Activated CD4-positive, CD25-positive, alpha-beta regulatory T cell (primary cell): ENCODE measurements at places on chromosomes 7 and 10.
A peak's percentile ranks its signal among the peaks of the same experiment; 100 is the strongest.

DNA sequence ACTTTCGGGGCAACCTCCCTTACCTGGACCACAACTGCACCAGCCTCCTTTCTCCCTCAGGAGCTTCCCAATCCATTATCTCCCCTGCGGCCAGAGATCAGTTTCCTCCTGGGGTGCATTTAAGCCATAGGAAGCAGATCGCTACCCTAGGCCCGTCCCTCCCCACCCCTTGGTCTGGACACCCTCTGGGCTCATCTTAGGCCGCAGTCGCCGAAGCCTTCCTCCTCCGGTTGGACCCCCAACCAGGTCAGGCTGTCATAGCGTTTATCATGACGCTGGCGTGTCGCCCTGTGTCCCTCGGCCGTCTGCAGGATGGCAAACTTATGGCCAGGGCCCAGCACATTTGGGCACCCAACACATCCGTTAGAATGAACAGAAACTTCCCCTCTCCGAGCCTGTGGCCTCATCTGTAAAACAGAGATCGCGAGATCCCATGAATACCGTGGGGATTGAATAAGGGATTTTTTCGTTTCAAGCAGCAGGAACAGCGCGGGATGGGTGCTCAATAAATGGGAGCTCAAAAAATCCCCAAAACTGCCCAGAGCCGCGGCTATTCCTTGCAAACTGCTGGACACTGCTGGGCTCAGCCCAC, 669 bp upstream of the AP5Z1 start:
- no peak for DNase-seq

DNA sequence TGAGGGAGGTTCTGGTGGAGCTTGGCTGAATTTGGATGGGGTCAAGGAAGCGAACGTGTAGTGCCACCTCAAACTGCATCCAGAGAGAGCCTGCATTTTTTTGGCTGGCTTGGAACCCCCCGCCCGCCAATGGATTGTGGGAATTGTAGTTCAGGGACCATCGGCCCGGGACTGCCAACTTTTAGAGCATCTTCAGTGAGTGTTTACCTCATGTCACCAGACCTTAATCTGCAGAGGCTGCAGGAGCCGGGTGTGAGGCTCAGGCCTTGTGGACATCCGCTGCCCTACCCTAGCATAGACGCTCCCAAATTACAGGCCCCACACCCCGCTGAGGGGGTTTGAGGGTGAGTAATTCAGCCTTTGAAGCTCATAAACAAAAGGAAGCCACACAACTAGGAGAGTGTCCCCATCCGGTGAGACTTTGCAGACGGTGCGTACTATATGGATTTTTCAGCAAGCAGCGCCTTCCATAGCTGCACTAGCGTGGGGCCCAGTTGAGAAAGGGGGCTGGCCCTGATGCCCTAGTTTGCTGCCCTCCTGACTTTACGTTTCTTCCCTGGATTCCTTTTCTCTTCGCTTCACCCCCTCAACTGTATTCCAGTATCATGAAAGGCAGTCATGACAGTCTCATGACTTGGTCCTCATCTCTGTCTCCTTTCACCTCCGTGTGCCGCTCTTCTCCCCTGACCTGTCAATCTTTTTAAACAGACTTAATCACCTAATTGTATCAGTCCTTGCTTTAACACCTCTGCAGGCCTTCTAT, 717 bp downstream of the CNPY4 start:
- peak; percentile 50 for DNase-seq

- DNase-seq = no peak
Observed at GRCh38 chr10:89494068-89494467, 41.3 kb downstream of the SLC16A12 start.

DNA sequence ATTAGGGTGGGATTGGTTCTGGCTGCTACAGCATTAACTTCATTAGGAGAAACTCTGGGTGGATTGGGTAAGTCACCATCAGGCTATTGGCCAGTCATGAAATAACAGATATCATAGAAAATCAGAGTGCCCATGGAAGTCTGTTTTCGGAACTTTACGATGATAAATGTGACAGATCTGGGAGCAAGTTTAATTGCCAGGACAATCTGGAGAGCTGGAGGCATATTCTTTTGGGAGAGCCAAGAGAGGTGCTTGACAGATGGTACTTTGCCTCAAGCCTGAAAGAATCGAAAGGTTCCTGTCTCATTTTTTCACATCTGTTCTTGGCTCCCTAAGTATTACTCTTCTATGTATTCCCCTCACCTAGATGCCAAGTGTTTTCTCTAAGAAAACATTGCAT, 369.9 kb downstream of the CNTNAP2 start:
- DNase-seq = no peak

DNA sequence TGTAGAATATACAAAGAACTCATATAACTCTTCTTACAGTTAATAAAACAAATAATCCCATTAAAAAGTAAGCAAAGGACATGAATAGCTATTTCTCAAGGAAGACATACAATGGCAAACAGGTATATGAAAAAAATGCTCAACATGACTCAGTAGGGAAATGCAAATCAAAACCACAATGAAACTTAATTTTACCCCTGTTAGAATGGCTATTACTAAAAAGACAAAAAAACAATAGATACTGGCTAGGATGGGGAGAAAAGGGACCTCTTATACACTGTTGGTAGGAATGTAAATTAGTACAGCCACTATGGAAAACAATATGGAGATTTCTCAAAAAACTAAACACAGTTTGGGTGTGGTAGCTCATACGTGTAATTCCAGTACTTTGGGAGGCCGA, 37.8 kb downstream of the HERPUD2 start:
- DNase-seq = no peak

DNA sequence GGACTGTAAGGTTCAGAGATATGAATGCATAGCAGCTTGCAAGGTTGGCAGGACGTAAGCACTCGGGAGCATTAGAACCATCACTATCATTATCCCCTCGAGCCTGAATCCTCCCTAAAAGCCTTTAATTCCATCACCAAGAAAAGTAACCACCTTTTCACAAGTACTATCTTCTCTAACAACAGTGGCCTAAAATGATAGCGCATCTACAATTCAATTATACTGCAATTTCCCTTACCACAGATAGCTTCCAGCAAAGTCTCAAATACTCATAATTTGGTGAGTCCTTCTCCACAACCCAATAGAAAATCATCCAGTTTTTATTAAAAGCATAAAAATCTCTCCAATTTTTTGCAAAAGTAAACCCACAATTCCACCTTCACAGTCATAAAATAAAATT, 42.0 kb downstream of the COL1A2 start:
- no peak for DNase-seq

DNA sequence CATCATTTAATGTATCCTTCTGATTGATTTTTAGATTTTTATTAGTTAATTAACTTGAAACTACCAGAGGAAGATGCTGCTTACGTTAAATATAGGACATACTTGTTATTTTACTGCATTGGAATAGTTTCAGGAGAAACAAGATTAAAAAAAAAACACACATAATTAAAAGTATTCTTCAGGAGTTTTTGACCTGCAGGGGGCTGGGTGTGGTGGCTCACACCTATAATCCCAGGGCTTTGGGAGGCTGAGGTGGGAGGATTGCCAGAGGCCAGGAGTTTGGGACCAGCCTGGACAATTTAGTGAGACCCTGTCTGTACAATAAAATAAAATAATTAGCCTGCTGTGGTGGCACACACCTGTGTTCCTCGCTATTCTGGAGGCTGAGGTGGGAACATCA, 10.7 kb downstream of the CBLL1 start:
- no peak for DNase-seq

DNA sequence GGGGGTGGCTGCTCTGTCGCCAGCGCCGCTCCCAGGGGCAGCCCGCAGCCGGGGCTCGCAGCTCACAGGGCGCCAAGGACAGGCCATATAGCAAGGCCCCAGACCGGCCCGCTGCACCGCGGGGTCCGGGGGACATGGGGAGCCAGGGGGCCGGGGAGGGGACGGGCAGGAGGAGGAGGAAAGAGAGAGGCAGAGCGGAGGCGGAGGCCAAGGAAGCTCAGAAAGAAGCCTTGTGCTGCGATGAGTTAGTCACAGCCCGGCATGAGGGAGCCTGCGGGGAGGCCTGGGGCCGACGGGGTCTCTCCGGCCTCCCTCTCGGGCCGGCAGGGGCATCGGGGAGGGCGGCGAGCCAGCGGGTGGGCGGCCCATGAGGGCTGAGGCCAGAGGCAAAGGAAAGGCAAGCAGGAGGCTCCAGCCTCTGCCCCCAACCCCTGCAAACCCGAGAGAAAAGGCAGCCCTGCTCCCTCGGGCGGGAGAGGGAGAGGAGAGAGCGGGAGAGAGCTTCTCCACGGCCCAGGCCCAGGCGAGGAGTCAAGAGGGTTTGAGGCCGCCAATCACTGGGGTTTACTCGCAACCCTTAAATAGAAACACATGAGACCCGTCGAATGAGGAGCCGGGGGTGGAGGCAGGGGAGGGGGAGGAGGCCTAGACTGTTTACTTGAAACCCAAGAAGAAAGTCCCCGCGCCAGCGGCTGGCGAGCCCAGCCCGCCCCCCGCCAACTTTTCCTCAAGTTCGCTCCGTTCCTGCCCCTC, 167.9 kb downstream of the NEURL1 start:
- no peak for DNase-seq

DNA sequence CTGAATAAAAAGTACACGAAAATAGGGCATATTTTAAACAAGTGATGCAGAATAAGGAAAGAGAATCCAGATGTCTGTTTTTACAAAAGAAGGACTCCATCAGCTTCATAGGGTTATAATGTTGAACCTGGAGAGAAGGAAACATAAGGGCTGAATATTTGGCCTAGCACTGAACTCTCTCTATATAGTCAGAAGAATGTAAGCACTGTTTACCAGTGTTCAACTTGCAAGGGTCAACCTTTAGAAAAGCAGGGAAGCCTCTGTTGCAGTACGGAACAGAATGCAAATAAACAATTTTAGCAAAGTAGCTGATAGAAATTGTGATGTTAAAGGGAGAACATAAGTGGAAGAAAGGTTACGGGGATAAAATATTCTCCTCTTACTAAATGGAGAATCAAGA, 16.2 kb downstream of the CDK6 start:
- DNase-seq = no peak

GRCh38 chr7:27148756-27149641, 1.4 kb upstream of the HOXA6 start:
- no peak for DNase-seq

DNA sequence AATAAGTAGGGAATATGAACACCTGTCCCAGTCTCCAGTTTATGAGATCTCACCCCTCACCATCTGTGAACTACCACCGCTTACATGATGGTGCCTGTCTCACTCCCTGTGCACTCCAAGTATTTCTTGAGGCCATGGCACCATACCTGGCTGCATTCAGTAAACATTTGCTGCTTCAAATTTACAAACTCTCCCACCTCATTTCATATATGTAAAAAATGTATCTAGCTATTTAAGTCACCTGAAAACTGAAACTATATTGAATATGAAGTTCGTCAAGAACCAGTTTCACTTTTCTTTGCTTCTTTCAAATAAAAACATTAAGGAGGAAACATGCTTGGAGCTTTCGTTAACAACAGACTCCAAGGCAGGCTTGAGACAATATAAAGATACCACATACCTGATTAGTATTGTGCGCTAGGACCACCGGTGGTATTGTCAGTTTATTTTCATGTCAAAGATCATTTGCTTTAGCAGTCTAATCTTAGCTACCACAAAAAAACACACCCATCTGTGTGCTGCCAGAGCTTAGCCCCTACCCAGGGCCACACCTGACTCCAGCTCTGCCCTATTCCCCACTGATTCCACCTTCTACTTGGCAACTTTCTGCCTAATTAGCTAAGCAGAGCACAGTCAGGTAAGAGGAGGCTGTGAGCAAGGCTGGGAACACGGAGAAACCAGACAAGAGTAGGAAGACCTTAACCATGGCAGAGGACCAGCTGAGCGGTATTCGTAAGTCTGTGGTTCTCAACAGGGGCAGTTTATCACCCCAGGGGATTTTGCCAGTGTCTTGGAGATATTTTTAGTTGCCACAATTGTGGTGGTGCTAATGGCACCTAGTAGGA, 92.0 kb downstream of the ZFAND4 start:
- no peak for DNase-seq

GRCh38 chr7:8260871-8261694, 884 bp downstream of the ICA1 start:
- DNase-seq = no peak

GRCh38 chr7:138891446-138891810, 89.8 kb downstream of the KIAA1549 start:
- DNase-seq = no peak

GRCh38 chr7:3682028-3682710, 381.1 kb downstream of the SDK1 start:
- no peak for DNase-seq

GRCh38 chr7:137882261-137882668, 35.5 kb upstream of the DGKI start:
- no peak for DNase-seq

DNA sequence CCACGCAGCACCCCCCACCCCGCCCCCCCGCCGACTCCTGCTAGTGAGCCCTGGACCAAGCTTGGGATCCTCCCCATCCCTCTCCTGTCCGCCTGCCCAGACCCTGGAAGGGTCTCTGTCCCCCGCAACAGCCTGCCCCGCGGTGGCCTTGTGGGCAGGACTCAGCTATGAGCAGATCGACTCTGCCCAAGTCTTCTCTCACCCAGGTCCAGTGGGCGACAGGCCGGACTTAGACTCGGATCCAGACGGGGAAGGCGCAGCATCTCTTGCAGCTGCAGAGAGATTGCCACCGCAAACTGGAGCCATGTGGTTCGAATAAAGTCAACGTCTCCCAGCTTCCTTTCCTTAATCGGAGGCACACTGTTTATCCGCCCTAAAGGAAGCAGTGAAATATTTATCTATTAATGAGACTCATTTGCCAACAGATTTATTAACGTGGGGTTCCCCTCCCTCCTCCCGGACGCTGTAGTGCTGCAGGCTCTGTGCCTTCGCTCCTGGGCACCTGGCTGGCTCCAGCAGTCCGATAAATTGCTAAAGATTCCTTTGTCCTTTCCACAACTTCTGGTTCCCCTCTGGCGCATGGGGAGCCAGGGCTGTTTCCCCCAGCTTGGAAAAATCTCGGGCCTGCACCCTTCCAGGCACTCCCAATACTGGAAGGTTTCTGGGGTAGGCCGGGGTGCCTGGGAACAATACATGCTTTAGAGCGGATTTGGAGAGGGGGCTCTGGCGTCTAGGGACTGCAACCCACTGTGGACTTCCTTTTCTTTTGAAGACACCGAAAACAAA, 634 bp upstream of the HOXA7 start:
- no peak for DNase-seq

DNA sequence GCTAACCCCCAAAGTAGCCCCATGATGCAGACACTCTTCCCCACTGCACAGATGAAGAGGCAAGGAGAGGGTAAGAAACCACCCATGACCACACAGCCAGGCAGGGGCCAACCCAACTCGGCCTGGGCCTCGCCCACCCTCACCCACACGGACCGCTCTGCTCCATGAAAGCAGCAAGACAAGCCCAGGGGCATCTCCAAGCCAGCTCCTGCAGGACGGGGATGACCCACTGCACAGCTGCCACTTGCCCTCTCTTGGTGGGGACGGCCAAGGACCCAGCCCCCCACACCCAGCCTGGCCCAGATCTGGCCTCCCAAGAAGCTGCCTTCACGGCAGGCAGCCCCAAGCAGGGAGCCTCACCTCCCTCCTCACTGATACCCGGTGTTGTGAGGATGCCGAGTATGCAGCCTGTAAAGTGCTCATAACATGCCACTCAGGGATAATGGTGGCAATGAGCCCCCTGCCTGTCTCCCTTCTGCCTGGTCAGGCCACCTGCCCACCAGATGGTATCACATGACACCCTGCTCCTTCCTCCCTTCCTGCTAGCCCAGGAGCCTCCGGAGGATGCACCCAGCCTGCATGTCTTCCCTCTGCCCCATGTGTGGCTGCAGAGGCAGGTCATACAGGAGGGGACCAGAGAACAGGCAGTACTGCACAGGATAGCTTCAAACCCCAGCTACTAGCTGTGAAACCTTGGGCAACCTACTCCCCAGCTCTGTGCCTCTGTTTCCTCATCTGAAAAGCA, 23.3 kb downstream of the OGDHL start:
- DNase-seq = no peak
